ENCODE measurements at places on chromosomes 5 and 9. TPM values are rescaled to one million over a fixed set of nuclear protein-coding genes. Genes with fewer than 3 reads are reported as not detected.

- no peak for DNase-seq
- H3K4me1 ChIP-seq = peaks cover 9% of the 10 kb centered on the region
- no peak overlapping the region for H3K27ac ChIP-seq
- H3K4me3 ChIP-seq = no peak overlapping the region
- H3K36me3 ChIP-seq = no peaks in the 10 kb centered on the region
- H3K27me3 ChIP-seq = no peaks in the 10 kb centered on the region
Measured at GRCh38 chr9:115155037-115155436, 37.1 kb upstream of the TNC start.

- no peaks in the 10 kb centered on the region for H3K36me3 ChIP-seq
- peak overlapping the region; percentile 39 for H3K27ac ChIP-seq
- H3K4me3 ChIP-seq = no peak overlapping the region
- no peaks in the 10 kb centered on the region for H3K27me3 ChIP-seq
Measured at GRCh38 chr5:119302449-119302848, 53.4 kb upstream of the TNFAIP8 start.

DNA sequence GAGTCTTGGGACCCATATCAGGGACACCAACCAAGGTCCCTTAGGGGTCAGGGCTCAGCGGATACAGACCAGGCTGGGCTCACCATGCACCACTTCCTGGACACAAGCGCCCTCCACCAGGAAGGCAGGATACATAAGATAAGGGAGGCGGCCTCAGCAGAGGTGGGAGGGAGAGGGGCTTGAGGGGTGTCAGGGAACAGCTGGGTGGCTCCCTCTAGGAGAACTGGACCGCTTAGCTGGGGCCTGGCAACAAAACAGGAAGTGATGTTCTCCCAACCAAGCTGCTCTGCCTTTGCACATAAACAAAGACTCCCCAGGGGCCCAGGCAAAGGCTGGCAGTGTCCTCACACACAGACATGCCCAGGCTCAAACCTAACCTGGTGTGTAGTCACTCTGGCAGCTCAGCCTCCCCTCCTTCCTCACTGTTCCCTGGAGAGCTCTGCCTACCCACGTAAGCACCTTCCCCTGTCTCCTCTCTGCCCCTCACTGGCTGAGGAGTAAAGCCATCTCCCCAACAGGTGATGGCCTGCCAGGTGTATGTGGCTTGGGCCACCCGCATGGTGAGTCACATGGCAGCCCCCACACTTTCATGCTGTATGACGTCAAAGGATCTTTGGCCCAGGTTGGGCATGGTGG lies 5.8 kb upstream of the BICD2 start:
- peaks cover 11% of the 10 kb centered on the region for H3K4me1 ChIP-seq
- H3K36me3 ChIP-seq = no peaks in the 10 kb centered on the region

- no peaks in the 10 kb centered on the region for H3K27me3 ChIP-seq
- no peak for DNase-seq
- no peak overlapping the region for H3K27ac ChIP-seq
- no peaks in the 10 kb centered on the region for H3K4me1 ChIP-seq
- H3K36me3 ChIP-seq = 0 out of 2 replicates have a peak, but pooled peaks cover 1% of the 10 kb centered on the region
- no peak overlapping the region for H3K4me3 ChIP-seq
Measured at GRCh38 chr9:6692433-6692832, 46.9 kb upstream of the GLDC start.

DNA sequence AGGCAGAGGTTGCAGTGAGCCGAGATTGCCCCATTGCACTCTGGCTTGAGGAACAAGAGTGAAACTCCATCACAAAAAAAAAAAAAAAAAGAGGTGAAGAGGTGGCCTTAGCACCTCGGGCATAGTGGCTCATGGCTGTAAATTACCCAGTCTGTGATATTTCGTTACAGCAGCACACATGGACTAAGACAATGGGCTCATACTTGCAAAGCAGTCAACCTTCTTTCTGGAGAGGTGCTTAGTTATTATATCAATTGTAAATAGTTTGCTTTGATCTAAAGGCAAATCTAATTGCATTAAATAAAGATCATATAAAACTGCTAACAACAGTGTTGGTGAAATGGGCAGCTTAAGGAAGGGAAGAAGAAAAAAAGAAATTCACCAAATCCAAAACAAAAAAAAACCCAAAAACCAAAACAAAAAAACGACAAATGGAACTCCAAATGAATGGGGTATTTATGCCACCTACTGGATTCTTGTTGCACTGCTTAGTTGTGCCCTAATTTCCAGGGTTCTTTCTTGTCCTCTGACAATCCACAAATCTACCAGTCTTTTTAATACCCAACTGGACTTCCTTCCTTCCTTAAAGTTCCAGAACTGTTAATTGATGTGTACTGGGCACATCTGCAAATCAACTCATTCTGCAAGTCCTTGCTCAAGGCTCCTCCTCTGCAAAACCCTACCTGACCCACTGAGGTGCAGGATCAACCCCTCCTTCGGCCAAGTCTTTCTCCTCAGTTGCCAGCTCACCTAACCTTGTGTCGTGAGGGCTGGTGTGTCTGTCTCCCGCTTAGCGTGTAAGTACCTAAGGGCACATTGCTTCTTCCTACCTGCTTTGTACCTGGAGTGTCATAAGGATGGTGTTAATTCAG lies 35.0 kb upstream of the DMRT1 start:
- H3K27ac ChIP-seq = no peak overlapping the region
- no peaks in the 10 kb centered on the region for H3K36me3 ChIP-seq
- no peak overlapping the region for H3K4me3 ChIP-seq
- DNase-seq = peak; percentile 51
- peaks cover 8% of the 10 kb centered on the region for H3K4me1 ChIP-seq
- no peaks in the 10 kb centered on the region for H3K27me3 ChIP-seq

DNA sequence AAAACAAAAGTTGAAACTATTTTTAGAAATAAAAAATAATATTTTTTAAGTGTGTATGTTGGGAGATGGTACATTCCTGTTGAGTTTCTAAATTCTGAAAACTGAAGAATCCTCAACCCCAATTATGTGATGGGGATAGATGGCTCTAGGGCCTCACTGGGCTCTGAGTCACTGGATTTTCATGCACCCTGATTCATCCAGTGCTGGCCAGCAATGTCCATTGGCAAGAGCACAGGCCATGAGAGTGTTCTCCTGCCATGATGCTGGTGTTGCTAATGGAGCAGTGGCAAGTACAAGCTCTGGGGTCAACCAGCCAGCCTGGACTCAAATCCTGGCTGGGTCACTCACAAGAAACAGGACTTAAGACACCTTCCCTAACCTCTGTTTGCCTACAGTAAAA lies 23.3 kb downstream of the SMIM23 start:
- DNase-seq = peak; percentile 71
- H3K27me3 ChIP-seq = peaks cover 16% of the 10 kb centered on the region
- H3K4me3 ChIP-seq = no peak overlapping the region
- H3K27ac ChIP-seq = no peak overlapping the region
- H3K4me1 ChIP-seq = no peaks in the 10 kb centered on the region

The PCDHB7 gene
- 0.28 TPM for total RNA-seq

GRCh38 chr5:31963358-31964006 lies 210.6 kb downstream of the GOLPH3 start:
- no peak overlapping the region for H3K27ac ChIP-seq
- no peaks in the 10 kb centered on the region for H3K36me3 ChIP-seq
- DNase-seq = no peak
- H3K27me3 ChIP-seq = peaks cover 29% of the 10 kb centered on the region
- no peak overlapping the region for H3K4me3 ChIP-seq

The IL13 gene
- not detected for total RNA-seq

DNA sequence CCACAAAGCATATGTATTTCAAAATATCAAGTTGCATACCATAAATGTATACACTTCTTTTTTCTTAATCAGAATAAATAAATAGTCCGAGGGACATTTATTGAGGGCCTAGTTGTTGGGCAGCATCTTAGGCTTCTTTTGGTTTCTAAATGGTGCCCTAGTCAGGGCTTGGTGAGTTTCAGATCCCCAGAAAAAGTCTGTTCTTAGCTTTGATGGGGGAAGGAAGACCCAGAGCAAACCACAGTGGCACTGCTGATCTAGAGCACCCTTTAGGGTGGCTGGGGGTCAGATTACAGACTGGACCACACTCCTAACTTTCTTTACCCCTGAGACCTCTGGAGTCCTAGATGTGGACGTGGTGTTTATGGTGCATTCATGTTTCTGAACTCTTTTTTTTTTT lies 97.8 kb downstream of the C9orf152 start:
- peaks cover 9% of the 10 kb centered on the region for H3K36me3 ChIP-seq
- H3K27ac ChIP-seq = peak overlapping the region; percentile 48
- no peaks in the 10 kb centered on the region for H3K27me3 ChIP-seq

The ADRA1B gene
- 0.56 TPM for total RNA-seq

DNA sequence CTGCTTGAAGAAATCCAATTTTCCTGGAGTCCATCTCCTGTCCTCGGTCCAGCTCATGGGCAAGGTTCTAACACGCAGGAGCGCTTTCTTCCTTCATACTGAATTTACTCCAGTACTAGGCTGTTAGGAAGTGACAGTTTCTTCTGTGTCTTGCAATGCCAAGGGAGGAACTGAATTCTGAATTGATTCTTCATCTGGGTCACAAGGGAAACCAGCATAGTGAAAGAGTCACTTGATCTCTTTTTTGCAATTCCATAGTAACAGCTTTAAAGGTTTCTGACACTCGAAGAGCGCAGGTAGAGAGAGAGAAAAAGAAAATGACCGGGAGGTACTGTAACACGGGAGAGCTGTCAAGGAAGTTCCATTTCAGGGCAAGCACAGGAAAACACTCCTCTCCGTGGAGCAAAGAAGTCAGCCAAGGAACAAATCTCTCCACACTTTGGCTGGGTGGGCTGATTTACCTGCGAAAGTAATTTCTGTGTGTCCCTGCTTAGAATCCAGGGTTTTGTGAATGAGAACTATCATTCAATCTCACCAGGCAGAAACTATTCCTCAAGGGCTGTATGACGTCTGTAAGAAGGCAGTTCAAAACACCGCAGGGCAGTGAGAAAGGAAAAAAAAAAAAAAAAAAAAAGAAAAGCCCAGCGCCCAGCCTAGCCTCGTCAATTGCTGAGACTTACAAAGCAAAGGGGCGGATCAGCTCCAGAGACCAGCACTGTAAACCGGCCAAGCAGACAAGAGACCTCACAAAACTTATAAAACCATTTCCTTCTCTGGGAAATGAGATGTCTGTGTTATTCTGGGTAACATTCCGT lies 617.8 kb downstream of the PDE4D start:
- no peak overlapping the region for H3K27ac ChIP-seq
- peak; percentile 6 for DNase-seq
- H3K4me1 ChIP-seq = no peaks in the 10 kb centered on the region
- no peaks in the 10 kb centered on the region for H3K36me3 ChIP-seq

- no peaks in the 10 kb centered on the region for H3K4me1 ChIP-seq
- peaks cover 40% of the 10 kb centered on the region for H3K36me3 ChIP-seq
- no peak overlapping the region for H3K4me3 ChIP-seq
- H3K27me3 ChIP-seq = no peaks in the 10 kb centered on the region
- no peak for DNase-seq
Measured at GRCh38 chr5:172334196-172334595, 50.6 kb upstream of the UBTD2 start.

GRCh38 chr5:44870430-44870829 lies 61.7 kb downstream of the MRPS30 start:
- H3K4me3 ChIP-seq = no peak overlapping the region
- DNase-seq = no peak
- no peaks in the 10 kb centered on the region for H3K27me3 ChIP-seq

DNA sequence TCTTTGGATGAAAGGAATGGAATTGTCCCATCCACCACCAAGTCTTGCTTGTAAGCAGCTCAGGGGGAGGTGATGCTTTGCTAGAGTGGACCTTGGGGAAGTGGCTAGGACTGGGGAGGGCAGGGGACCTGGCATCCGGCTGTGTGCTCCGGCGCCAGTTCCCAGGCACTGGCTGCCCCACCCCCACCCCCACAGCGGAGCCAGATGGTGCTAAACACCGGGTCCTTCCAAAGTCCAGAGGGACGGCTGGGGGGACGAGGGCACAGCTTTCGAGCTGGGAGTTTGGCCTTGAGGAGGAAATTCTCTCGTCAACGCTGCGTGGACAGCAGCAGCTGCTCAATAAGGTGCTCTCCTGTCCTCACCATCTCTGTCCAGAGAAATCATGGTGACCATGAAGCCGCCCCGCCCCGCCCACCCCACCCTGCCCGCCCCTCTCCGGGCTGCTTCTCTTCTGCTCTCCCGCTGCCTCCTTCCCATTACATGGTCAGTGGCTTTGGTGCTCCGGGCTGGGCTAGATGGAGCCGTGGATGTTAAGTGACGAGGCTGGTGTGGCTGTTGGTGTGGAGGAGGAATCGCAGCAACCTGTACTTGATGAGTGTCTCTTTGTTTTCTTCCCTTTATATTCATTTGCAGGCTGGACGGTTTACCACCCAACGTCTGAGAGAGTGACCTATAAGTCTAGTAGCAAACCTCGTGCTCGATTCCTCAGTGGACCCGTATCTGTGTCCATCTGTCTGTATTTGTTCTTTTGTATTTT lies 115.7 kb downstream of the WNK2 start:
- H3K36me3 ChIP-seq = no peaks in the 10 kb centered on the region
- H3K4me3 ChIP-seq = no peak overlapping the region
- no peak overlapping the region for H3K27ac ChIP-seq
- H3K4me1 ChIP-seq = no peaks in the 10 kb centered on the region
- peaks cover 7% of the 10 kb centered on the region for H3K27me3 ChIP-seq
- no peak for DNase-seq

- no peaks in the 10 kb centered on the region for H3K36me3 ChIP-seq
- H3K27ac ChIP-seq = no peak overlapping the region
- peak; percentile 66 for DNase-seq
- H3K4me1 ChIP-seq = peaks cover 4% of the 10 kb centered on the region
- H3K4me3 ChIP-seq = peak overlapping the region; percentile 65
Measured at GRCh38 chr5:181188700-181189362, 16.2 kb downstream of the TRIM7 start.

DNA sequence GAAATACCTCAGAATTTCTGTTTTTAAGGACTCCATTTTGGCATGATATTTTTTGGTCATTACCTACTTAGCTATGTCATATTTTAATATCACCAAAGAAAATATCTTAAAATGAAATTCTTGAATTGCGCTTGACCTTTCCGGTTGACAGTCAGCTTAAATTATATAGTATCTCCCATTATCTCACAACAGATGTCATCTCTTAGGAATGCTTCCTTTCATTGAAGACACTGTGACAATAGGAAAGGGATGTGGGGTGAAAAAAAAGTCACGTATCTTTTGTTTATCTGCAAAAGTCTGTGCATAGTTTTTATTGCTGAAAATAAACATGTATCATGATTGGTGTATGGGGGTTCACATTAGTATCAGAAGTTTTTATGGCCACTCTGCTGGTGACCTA lies 105.8 kb downstream of the INVS start:
- H3K4me3 ChIP-seq = no peak overlapping the region
- no peak for DNase-seq
- H3K27me3 ChIP-seq = no peaks in the 10 kb centered on the region

DNA sequence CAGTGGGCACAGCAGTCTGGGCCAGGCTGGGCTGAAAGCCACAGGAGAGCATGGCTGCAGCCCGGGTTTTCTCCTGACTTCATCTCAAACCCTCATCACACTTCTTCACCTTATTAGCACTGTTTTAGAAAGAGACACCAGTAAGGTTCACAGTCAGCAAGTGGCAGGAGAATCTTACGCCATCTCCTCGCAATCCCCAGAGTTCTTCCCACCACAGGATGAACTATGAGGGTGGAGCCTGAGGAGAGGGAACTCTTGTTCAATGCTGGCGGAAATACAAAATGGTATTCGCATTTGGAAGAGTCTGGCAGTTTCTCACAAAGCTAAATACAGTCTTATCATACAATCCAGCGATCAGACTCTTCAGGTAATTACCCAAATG lies 14.7 kb downstream of the BICD2 start:
- H3K4me1 ChIP-seq = peaks cover 35% of the 10 kb centered on the region
- H3K36me3 ChIP-seq = no peaks in the 10 kb centered on the region
- H3K27me3 ChIP-seq = no peaks in the 10 kb centered on the region
- DNase-seq = peak; percentile 32
- no peak overlapping the region for H3K27ac ChIP-seq

Data from IMR-90 (cell line).